ENCODE measurements at places on chromosomes 3 and 15.

GRCh38 chr3:23254282-23254681, 51.2 kb downstream of the UBE2E2 start:
- DNase-seq, result no peak

DNA sequence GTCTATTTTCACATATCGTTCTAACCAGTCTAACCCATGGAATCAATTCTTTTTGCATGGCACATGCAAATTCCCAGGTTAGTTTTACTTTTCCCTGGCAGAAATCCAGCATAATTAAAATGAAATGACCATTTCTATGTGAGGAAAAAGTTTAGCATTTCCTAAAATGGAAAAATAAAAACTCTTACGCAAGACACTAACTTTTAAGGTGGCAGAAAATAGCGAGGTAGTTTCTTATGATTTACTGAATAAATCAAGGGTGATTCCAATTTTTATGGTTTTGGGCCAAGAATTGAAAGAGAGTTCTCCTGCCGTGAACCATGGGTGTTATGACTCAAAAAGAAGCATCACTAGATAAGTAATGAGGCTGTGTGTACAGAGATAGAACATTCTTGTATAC, 32.7 kb upstream of the NR2F2 start:
- no peak for DNase-seq

- DNase-seq, result no peak
These were observed 53.0 kb downstream of the ARHGEF3 start for GRCh38 chr3:56748663-56749231.

- no peak for DNase-seq
These were observed 785.4 kb upstream of the ROBO1 start for GRCh38 chr3:80553211-80553610.

GRCh38 chr3:5169807-5170206, 17.7 kb upstream of the EDEM1 start:
- no peak for DNase-seq

DNA sequence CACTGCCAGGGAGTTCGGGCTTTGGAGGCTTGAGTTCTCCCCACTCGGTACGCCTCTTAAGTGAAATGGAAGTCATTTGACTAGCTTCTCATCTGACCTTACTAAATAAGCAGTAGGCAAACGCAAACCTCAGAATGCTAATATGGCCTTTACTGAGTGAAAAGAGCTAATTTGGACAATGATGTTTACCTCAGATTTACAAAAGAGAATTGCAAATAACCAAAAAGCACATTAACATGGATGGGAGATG, 1.6 kb upstream of the RNU6-1 start:
- no peak for DNase-seq

DNA sequence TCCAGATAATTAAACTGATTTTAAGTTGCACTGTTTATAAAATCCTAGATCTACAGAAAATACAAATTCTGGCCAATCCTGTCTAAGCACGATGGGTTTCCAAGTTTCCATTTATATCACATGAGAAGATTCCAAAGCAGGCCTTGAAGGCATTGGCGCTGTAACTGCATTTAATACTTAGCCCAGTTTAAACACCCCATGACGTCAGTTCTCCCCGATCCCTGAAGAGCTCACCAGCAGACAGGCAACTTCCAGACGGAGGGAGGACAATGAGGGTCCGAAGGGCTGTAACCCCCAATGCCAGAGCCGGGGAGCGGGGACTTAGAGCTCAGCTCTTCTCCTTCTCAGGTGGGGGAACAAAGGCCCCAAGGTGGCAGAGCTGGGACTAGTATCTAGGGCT, 117.3 kb downstream of the XXYLT1 start:
- DNase-seq, result no peak

DNA sequence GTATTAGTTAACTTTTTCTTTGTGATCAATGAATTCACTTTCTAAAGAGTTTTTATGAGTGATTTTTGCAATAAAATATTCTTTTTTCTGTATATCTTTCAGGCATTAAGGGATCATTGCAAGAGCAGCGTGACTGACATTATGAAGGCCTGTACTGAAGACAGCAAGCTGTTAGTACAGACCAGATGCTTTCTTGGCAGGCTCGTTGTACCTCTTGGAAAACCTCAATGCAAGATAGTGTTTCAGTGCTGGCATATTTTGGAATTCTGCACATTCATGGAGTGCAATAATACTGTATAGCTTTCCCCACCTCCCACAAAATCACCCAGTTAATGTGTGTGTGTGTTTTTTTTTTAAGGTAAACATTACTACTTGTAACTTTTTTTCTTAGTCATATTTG, 24.4 kb downstream of the SELENOT start:
- no peak for DNase-seq

GRCh38 chr15:56869573-56869972, 48.9 kb upstream of the TCF12 start:
- no peak for DNase-seq

DNA sequence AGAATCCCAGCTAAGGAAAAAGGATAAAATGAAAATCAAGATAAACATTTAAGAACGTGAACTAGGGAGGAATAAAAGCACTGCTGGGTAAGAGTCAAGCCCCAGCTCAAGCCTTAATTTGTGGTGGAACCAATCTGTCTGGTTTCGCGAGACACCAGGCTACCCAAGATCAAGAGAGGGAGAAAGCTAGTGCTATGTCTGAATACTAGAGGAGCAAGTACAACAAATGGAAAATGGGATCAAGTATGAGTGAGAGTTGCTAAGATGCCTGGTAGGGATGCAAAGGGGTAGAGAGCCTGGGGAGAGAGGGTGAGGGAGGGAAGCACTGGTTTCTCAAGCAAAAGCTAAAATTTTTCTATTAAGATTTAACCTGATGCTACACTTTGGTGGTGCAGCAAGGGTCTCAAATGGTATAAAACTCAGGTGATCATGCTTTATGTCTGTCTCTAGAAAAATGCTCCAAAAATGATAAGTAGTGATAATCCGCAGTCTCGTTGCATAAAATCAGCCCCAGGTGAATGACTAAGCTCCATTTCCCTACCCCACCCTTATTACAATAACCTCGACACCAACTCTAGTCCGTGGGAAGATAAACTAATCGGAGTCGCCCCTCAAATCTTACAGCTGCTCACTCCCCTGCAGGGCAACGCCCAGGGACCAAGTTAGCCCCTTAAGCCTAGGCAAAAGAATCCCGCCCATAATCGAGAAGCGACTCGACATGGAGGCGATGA, 1.7 kb upstream of the SETD5 start:
- no peak for DNase-seq

DNA sequence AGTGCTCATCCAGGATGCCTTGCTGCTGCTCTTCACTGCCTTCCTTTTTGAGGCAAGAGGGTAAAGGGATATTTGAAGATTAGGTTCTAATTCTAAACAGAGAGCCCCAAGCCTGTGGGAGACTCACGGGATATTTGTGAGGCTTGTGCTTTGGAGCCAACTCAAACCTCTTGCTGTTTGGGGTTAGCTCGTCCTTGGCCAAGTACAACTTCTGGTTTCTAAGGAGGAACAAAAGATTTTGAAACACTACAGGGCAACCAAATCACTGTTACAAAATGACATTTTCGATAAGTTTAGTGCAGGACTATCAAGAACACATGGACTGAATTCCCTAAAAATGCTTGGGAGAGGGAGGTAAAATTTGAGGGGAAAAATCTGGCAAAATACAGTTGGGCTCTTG, 190.2 kb downstream of the RORA start:
- DNase-seq, result no peak

- no peak for DNase-seq
These were observed 169.3 kb downstream of the RAB11A start for GRCh38 chr15:66038387-66039116.

GRCh38 chr3:197807969-197808587, 17.0 kb downstream of the LRCH3 start:
- DNase-seq, result no peak

DNA sequence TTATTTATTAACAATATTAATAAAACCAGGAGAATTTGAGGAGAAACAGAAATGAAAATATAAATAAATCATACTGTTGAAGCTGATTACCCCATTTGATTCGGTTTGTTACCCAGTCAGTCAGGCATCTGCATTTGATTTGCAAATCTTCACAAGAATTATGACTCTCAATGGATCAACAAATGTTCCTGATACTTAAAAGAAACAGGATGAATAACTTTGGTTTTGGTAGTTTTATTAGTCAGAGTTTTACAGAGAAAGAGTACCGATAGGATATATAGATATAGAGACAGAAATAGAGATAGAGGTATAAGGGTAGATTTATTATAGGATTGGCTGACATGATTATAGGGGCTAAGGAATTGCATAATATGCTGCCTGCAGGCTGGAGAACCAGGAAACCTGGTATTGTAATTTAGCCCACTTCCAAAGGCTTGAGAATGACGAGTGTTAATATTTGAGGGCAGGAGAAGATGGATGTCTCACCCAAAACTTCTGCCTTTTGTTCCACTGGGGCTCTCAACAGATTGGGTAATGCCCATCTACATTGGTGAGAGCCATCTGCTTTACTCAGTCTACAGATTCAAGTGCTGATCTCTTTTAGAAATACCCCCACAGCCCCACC, 241.6 kb upstream of the COL8A1 start:
- DNase-seq, result no peak

GRCh38 chr3:114450008-114450596, 156.3 kb downstream of the TIGIT start:
- DNase-seq, result no peak

- DNase-seq, result no peak
These were observed 407.3 kb upstream of the ONECUT1 start for GRCh38 chr15:53197426-53197839.

GRCh38 chr3:179852142-179852905, 184.4 kb downstream of the PEX5L start:
- no peak for DNase-seq

DNA sequence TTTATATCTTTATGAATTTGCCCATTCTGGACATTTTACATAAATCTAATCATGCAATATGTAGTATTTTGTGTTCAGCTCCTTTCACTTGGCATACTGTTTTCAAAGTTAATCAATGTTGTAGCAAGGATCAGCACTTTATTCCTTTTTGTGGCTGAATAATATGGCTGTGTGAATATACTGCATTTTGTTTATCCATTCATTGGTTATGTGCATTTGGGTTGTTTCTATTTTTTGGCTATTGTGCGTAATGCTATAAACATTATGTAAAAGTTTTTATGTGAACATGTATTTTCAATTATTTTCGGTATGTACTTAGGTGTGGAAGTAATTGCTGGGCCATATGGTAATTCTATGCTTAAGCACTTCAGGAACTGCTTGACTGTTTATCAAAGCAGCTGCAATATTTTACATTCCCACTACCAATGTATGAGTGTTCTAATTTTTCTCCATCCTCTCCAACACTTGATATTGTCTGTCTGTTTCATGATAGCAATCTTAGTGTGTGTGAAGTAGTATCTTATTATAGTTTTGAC, 101.3 kb upstream of the P2RY1 start:
- no peak for DNase-seq

DNA sequence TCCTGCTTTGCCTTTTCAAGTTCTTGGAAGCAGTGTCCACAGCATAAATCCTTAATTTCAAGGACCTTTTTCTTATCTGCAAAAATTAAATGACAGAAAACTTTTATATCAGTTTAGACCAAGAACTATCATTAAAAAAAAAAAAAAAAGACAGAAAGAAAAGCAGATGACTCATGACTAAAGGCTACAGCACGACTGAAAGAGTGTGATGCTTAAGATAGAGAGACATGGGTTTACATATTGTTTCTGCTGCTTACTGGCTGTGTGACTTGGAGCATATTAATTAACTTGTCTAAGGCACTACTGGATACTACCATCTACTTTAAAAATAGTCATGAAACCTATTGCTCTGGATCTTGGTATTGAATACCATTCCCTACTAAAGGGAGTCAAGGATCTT, 62.3 kb downstream of the CEP152 start:
- no peak for DNase-seq

- DNase-seq, result no peak
These were observed 11.9 kb downstream of the OXSM start for GRCh38 chr3:25801786-25802185.

GRCh38 chr3:16927485-16927884, 42.7 kb downstream of the PLCL2 start:
- DNase-seq, result no peak

DNA sequence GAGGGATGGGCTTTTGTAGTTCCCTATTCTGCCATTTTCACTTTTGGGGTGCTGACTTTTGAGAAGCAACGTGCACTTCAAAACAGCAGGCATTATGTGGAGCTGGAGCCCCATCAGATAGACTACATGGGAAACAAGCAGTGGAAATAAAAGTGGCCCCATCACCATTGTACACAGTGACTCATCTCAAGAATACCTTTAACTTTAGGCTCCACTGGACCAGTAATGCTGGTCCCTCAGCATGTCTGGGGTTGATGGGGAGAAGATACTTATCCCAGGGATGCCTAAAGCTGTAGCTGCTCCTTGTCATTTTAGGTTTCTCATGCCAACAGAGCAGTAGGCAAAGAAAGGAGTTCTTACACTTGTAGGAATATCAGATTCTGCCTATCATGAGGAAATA, 45.0 kb downstream of the LSM3 start:
- no peak for DNase-seq

DNA sequence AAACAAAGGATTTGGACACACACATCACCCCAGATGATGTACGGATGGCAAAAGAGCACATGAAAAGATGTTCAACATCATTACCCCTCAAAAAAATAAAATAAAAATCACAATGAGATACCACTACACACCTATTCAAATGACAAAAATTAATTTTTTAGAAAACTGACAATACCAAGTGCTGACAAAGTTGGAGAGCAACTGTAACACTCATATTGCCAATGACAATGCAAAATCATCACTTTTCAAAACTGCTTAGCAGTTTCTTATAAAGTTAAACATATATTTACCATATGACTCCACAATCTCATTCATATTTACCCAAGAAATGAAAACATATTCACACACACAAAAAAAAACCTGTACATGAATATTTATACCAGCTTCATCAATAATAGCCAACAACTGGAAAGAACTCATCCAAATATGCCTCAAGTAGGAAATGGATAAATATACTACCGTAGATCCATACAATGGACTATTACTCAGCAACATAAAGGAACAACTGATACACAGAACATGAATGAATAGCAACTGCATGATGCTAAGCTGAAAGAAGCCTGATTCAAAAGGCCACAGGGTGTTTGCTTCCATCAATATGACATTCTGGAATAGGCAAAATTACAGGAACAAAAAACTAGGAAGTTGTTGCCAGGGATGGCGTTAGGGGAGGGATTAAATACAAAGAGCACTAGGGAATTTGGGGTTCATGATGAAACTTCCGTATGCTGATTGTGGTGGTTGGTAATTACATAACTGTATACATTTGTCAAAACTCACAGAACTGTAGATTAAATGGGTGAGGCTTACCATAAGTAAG, 1.3 kb downstream of the FSIP1 start:
- no peak for DNase-seq

Data from activated T-helper 9 cell treated with anti-CD3 and anti-CD28 coated beads, Interleukin-2, amount 50 U/mL, for 16 hours (primary cell).